ENCODE measurements at places on chromosomes 7 and 10. TPM values are rescaled to one million over a fixed set of nuclear protein-coding genes. Genes with fewer than 3 reads are reported as not detected.

Gene RBP3
- not detected for total RNA-seq

Gene PAX4
- not detected for total RNA-seq

Gene LRRC17
- 2.5 TPM for total RNA-seq

Gene GRID2IP
- total RNA-seq, result not detected

Gene PRKAR2B
- 52.2 TPM for total RNA-seq

Gene KCND2
- total RNA-seq, result 0.21 TPM

Gene PIP
- not detected for total RNA-seq
